ENCODE measurements at places on chromosomes 5 and 9.

- peaks cover 9% of the 10 kb centered on the region for H3K36me3 ChIP-seq
- H3K27me3 ChIP-seq, result peaks cover 23% of the 10 kb centered on the region
- DNase-seq, result no peak
Measured at GRCh38 chr9:99211746-99212145, 10.0 kb downstream of the ALG2 start.

- H3K36me3 ChIP-seq, result peaks cover 7% of the 10 kb centered on the region
- DNase-seq, result no peak
- peak overlapping the region; percentile 74 for H3K4me3 ChIP-seq
- H3K27ac ChIP-seq, result peak overlapping the region; percentile 38
- H3K27me3 ChIP-seq, result peaks cover 4% of the 10 kb centered on the region
Measured at GRCh38 chr5:35924122-35924949, 14.1 kb downstream of the CAPSL start.

- H3K27ac ChIP-seq, result no peak overlapping the region
- no peaks in the 10 kb centered on the region for H3K36me3 ChIP-seq
- no peak for DNase-seq
- no peaks in the 10 kb centered on the region for H3K27me3 ChIP-seq
- H3K4me3 ChIP-seq, result no peak overlapping the region
- no peaks in the 10 kb centered on the region for H3K4me1 ChIP-seq
Measured at GRCh38 chr9:16653491-16654399, 216.7 kb downstream of the BNC2 start.

DNA sequence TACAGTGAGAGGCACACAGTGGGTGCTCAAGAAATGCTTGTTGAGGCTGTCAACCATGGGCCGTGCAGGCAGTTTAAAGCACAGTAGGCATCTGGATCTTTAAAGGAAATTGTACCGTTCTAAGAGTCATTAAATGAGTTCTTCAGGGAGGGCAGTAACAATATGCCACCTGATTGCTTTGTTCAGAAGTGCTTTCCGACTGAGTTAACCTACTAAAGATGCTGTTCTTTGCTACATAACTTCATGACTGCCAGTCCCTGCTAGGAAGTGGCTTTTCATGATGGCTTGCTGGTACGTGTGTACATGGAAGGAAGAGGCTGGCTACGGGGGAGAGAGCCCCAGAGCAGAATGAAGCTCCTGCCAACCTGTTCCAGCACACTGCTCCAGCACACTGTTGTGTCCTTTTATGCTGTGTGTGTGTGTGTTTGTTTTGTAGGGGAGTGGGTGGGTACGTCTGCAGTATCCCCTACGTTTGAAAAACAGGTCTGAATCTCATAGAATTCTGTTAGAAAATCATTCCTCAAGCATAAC, 41.9 kb upstream of the PPP2R2B start:
- H3K36me3 ChIP-seq, result no peaks in the 10 kb centered on the region
- peaks cover 9% of the 10 kb centered on the region for H3K27me3 ChIP-seq
- no peak for DNase-seq
- H3K4me3 ChIP-seq, result no peak overlapping the region

- no peaks in the 10 kb centered on the region for H3K4me1 ChIP-seq
- no peaks in the 10 kb centered on the region for H3K36me3 ChIP-seq
- no peaks in the 10 kb centered on the region for H3K27me3 ChIP-seq
Measured at GRCh38 chr5:20601678-20602100, 613.7 kb upstream of the CDH18 start.

DNA sequence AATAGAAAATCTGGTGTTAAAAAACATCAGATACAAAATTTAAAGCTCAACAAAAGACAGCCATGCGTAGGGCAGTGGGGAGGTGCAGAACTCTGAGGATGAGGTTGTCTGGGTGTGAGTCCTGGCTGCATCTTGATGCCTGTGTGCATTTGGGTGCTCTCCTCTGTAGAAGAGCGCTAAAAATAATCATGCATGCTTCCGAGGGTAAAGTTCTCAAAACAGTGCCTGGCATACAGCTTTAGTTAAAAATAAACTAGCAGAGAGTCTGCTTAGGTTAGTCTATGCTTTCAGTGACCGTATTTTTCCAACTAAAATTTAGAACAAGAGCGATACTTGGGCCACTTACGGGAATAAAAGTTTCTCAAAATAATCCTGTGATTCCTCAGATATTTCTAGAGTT, 55.5 kb upstream of the SPATA31C2 start:
- DNase-seq, result no peak
- H3K27me3 ChIP-seq, result peaks cover 61% of the 10 kb centered on the region
- H3K4me1 ChIP-seq, result peaks cover 4% of the 10 kb centered on the region
- no peak overlapping the region for H3K27ac ChIP-seq
- no peaks in the 10 kb centered on the region for H3K36me3 ChIP-seq

DNA sequence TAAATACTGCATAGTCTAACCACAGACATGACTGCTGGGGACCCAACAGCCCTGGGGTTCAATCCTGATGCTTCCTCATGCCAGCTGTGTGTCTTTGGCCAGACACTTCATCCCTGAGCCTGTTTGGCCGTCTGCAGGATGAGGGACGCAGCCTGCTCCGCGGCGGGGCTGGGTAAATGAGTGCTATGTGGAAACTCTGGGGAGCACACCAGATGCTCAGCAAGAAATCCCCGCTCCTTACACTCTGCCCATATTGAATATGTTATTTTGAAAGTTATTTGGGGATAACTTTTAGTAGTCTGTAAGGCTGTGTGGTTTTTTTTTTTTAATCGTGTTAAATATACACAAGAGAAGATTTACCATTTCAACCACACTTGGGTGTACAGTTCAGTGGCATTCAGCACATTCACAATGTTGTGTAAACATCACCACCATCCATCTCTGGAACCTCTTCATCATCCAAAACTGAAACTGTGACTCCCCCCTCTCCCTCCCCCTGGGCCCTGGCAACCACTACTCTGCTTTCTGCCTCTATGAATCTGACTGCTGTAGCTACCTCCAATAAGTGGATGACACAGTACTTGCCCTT, 42.7 kb downstream of the SH3PXD2B start:
- H3K27me3 ChIP-seq, result peaks cover 6% of the 10 kb centered on the region
- DNase-seq, result peak; percentile 57
- no peak overlapping the region for H3K4me3 ChIP-seq
- H3K36me3 ChIP-seq, result no peaks in the 10 kb centered on the region

- H3K27ac ChIP-seq, result no peak overlapping the region
- no peaks in the 10 kb centered on the region for H3K36me3 ChIP-seq
- no peak for DNase-seq
- H3K4me3 ChIP-seq, result no peak overlapping the region
- H3K4me1 ChIP-seq, result no peaks in the 10 kb centered on the region
- no peaks in the 10 kb centered on the region for H3K27me3 ChIP-seq
Measured at GRCh38 chr9:9396518-9396917, 1216.3 kb downstream of the PTPRD start.

GRCh38 chr5:170993476-170993875, 131.7 kb downstream of the RANBP17 start:
- H3K4me3 ChIP-seq, result no peak overlapping the region
- no peaks in the 10 kb centered on the region for H3K36me3 ChIP-seq
- no peak for DNase-seq
- H3K27me3 ChIP-seq, result no peaks in the 10 kb centered on the region
- H3K27ac ChIP-seq, result no peak overlapping the region
- no peaks in the 10 kb centered on the region for H3K4me1 ChIP-seq

- no peaks in the 10 kb centered on the region for H3K4me1 ChIP-seq
- no peaks in the 10 kb centered on the region for H3K27me3 ChIP-seq
- no peak overlapping the region for H3K4me3 ChIP-seq
- no peaks in the 10 kb centered on the region for H3K36me3 ChIP-seq
- no peak for DNase-seq
Measured at GRCh38 chr5:133274597-133274935, 222.8 kb downstream of the HSPA4 start.

GRCh38 chr9:72949918-72950325, 2.9 kb downstream of the ALDH1A1 start:
- no peak for DNase-seq
- no peaks in the 10 kb centered on the region for H3K36me3 ChIP-seq
- no peak overlapping the region for H3K27ac ChIP-seq

DNA sequence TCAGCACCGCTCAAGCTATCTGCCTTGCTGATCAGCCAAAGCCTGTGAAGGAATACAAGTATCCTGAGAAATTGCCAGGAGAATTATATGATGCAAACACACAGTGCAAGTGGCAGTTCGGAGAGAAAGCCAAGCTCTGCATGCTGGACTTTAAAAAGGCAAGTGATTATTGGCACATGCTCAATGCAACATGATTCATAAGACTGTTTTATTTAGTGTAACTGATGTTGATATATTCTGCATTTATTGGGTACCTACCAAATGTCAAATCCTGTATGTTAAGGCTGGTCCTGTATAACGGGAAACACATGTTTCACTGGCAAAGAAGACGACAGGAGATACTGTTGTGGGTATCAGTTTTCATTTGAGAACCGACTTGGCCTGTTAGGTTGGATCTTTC, 69.0 kb downstream of the ADAMTS16 start:
- DNase-seq, result no peak
- no peaks in the 10 kb centered on the region for H3K4me1 ChIP-seq
- no peak overlapping the region for H3K27ac ChIP-seq
- no peak overlapping the region for H3K4me3 ChIP-seq
- no peaks in the 10 kb centered on the region for H3K27me3 ChIP-seq

GRCh38 chr5:34517249-34517648, 138.9 kb upstream of the RAI14 start:
- DNase-seq, result no peak
- no peak overlapping the region for H3K4me3 ChIP-seq
- no peak overlapping the region for H3K27ac ChIP-seq
- peaks cover 6% of the 10 kb centered on the region for H3K27me3 ChIP-seq

- H3K27ac ChIP-seq, result no peak overlapping the region
- H3K4me3 ChIP-seq, result no peak overlapping the region
- H3K27me3 ChIP-seq, result no peaks in the 10 kb centered on the region
- no peaks in the 10 kb centered on the region for H3K4me1 ChIP-seq
- H3K36me3 ChIP-seq, result peaks cover 2% of the 10 kb centered on the region
- no peak for DNase-seq
Measured at GRCh38 chr9:3331801-3332200, 194.0 kb downstream of the RFX3 start.

GRCh38 chr5:180540050-180540694, 46.0 kb downstream of the CNOT6 start:
- DNase-seq, result no peak
- no peaks in the 10 kb centered on the region for H3K27me3 ChIP-seq
- H3K27ac ChIP-seq, result no peak overlapping the region
- H3K4me3 ChIP-seq, result no peak overlapping the region
- H3K36me3 ChIP-seq, result peaks cover 47% of the 10 kb centered on the region
- peaks cover 8% of the 10 kb centered on the region for H3K4me1 ChIP-seq

DNA sequence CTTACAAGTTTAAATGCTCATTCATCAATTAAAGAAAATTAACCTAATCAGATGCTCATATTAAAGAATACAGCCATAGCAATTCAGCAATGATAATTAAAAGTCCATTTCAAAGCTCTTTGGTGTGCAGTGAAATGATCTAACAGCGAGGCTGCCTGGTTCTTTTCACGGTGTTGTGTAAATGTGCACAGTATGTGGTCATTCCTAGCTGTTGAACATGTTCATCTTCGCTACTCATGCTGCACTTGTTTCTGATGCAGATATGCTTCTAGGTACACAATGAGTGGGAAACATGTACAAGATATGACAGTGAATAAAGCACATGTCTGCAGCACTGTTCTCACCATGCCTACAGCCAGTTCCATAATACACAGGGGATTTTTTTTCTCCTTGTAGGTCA, 163.5 kb downstream of the NR2F1-AS1 start:
- H3K4me3 ChIP-seq, result no peak overlapping the region
- no peak for DNase-seq
- no peaks in the 10 kb centered on the region for H3K27me3 ChIP-seq
- no peaks in the 10 kb centered on the region for H3K36me3 ChIP-seq
- H3K27ac ChIP-seq, result no peak overlapping the region
- no peaks in the 10 kb centered on the region for H3K4me1 ChIP-seq

- no peak for DNase-seq
- H3K27me3 ChIP-seq, result no peaks in the 10 kb centered on the region
- no peak overlapping the region for H3K4me3 ChIP-seq
- H3K4me1 ChIP-seq, result no peaks in the 10 kb centered on the region
- H3K36me3 ChIP-seq, result no peaks in the 10 kb centered on the region
- no peak overlapping the region for H3K27ac ChIP-seq
Measured at GRCh38 chr5:105903069-105903468, 1767.7 kb downstream of the EFNA5 start.

GRCh38 chr9:122336866-122337555, 33.8 kb upstream of the PTGS1 start:
- no peaks in the 10 kb centered on the region for H3K27me3 ChIP-seq
- H3K36me3 ChIP-seq, result no peaks in the 10 kb centered on the region
- no peak overlapping the region for H3K27ac ChIP-seq
- no peak for DNase-seq
- no peaks in the 10 kb centered on the region for H3K4me1 ChIP-seq

DNA sequence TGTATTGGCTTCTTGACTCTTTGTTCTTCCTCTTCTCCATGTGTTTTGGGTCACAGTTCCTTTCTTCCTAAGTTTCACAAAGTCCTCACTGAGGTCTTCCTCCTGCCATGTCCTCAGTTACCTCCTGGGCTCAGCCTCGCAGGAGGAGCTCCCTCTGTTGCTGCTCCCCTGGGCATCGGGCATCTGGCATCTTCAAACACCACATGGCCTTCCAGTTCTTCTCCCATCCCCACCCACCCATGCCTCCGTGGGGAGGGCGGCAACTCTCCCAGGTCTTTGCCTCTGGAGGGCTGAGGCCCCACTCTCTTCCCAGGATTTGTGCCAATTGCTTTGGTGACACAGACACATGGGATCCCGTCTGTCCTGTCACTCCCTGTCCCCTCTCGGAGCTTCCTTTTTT, 22.8 kb downstream of the MRPL36 start:
- DNase-seq, result no peak
- H3K27ac ChIP-seq, result no peak overlapping the region

GRCh38 chr9:37621273-37622121, 29.1 kb upstream of the TOMM5 start:
- no peaks in the 10 kb centered on the region for H3K36me3 ChIP-seq
- peaks cover 3% of the 10 kb centered on the region for H3K4me1 ChIP-seq
- no peak for DNase-seq
- no peak overlapping the region for H3K27ac ChIP-seq
- no peak overlapping the region for H3K4me3 ChIP-seq
- H3K27me3 ChIP-seq, result peaks cover 14% of the 10 kb centered on the region

DNA sequence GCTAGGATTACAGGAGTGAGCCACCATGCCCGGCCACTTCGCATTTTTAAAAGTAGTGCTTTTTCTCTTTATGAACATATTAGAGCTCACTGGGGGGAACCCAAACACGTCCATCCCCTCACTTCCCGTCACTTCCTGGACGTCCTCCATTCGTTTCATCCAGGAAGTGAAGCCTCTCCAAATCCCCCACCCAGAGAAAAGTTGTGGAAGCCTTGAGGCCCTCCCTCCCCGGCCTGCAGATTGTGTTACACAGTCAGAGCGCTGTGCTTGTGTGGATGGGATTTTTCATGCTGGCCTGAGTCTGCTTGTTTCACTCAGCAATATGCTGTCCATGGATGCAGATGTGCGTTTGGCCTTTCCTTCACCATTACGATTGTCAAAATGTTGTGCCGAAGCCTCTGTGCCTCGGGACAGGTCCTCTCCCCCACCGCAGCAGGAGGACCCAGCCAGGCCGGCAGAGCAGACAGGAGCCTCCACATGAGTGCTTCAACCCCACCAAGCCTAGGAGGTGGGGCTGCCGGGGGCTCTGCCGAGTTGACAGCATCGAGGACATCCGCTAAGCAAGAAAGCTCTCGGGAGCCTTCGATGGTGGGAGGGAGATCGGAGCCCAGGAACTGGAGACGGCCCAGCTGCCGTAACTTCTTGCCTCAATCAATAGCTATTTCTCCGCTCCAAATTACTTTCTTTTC, 121.6 kb upstream of the PPP1R26 start:
- peaks cover 14% of the 10 kb centered on the region for H3K4me1 ChIP-seq
- peak overlapping the region; percentile 26 for H3K27ac ChIP-seq
- no peaks in the 10 kb centered on the region for H3K27me3 ChIP-seq
- DNase-seq, result no peak
